ENCODE measurements at places on chromosomes 6 and 20.

DNA sequence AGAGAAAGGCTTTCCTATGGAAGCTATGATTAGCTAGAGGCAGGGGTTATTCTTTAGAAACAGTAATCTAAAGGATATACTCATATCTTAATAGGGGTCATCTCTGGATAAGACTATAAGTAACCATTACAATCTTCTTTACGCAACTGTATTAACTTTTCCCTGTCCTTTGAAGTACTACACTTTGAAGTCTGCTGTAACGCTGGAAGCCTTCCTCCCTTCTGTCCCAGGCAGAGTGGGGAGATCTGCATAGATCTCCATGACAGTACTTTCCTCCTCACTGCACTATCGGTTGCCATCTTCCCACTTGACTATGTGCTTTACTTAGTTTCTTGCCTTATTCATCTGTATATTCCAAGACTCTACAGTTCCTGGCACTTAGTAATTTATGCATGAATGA is 20.1 kb downstream of the SLC35B3 start:
- DNase-seq, result no peak

DNA sequence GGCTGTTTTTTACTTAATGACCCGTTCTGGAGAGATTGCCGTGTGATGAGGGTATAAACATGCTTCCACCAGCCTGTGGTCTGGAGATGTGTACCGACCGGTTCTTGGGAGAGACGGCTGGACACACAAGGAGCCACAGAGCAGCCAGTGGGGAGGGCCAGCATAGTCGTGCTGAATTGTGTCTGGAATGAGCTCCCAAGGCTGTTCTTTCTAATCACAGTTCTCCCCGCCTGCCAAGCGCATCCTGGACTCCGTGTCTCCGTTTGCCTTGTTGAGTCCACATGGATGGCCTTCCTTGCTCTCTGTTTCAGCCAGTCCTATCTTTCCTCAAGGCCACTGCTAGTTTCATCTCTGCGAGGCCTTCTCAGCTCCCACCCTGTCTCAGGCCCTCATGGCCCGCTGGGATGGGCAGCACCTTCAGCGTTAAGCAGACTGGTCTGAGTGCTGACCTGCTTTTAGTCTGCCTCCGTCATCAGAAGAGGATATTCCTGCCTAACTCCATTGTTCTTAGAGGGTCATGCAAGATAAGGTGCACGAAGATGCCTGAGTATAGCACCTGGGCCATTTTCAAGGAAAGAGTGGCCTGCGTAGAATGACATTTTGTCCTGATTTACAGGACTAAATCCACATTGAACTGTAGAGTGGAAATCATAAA is 20.6 kb downstream of the MANBAL start:
- DNase-seq, result no peak

DNA sequence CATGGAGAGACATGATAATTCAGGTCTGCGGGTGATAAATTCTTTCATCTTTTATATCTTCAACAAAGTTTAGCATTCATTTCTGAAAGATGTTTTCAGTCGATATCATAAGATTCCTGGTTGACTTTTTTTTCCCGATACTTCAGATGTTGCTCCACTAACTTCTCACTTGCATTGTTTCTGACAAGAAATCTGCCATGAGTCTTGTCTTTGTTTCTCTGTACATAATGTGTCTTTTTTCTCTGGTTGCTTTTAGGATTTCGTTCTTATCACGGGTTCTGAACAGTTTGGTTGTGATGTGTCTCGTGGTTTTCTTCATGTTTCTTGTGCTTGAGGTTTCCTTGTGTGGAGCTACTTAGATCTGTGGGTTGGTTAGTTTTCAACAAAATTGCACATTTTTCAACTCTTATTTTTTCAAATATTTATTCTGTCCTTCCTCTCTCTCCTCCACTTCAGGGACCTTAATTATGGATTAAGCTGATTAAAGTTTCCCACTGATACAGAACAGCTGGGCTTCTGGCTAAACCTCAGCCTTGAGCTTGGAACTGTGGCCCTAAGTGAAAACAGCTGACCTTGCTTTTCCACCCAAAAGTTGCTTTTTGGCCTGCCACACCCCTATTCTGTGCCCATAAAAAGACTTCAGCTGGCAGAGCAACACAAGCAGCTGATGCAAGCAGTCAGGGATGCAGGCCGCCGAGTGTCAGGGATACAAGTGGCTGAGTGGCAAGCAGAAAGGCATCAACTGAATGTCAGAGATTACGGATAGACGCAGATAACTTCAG is 97.9 kb upstream of the SNX9 start:
- no peak for DNase-seq

DNA sequence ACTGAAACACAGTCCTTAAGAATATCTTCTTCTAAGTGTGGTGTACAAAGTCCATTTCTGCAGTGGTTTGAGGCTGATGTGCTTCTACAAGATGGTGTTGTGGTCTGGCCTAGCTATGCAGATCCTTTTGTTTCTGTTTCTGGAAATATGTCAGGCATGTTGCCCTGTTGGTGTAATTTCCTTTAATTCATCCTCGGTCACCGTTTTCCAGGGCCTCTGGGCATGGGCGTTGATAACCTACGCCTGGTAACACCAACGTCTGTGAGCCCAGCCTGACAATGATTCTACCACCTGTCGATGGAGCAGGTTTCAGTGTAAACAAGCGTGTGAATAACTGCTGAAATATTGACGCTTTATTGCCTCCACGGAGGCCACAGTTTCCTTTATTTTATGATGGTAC is 33.3 kb upstream of the AFDN start:
- no peak for DNase-seq

- no peak for DNase-seq
These were observed 9.9 kb upstream of the BAK1 start for GRCh38 chr6:33589731-33590530.

DNA sequence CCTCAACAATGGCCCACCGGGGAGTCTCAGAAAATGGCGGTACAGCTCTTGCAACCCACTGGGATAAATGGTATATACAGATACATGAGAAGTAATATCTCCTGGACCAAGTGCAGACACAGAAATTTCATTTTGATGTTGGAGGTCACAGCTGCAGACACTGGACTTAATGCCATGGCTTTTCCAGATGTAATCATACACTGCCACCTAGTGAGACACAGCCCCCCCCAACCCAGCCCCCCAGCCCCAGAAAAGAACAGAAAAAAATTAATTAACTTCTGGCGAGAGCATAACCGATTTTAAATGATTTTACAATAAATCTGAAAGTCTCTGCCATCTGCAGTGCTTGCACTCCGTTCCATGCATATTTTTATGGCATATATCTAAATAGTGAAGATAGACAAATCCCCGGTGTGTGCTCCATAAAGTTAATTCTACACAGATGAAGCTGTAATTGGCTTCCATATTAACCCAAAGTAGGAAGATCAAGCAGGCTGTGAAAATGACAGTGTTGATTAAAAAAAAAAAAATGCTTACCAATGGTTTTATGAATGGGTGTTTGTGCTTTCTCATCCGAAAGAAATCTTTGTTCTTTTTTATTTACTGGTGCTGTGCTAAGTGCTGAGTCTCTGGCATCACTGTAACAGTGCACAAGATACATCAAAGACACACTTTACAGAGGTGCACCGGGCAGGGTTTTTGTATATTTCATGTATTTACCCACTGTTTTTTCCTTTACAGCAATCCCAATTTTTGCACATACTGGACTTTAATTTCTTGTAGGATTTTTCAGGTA is 804.1 kb downstream of the TFAP2A start:
- no peak for DNase-seq

- DNase-seq, result no peak
These were observed 15.8 kb upstream of the FAM8A1 start for GRCh38 chr6:17584241-17584803.

DNA sequence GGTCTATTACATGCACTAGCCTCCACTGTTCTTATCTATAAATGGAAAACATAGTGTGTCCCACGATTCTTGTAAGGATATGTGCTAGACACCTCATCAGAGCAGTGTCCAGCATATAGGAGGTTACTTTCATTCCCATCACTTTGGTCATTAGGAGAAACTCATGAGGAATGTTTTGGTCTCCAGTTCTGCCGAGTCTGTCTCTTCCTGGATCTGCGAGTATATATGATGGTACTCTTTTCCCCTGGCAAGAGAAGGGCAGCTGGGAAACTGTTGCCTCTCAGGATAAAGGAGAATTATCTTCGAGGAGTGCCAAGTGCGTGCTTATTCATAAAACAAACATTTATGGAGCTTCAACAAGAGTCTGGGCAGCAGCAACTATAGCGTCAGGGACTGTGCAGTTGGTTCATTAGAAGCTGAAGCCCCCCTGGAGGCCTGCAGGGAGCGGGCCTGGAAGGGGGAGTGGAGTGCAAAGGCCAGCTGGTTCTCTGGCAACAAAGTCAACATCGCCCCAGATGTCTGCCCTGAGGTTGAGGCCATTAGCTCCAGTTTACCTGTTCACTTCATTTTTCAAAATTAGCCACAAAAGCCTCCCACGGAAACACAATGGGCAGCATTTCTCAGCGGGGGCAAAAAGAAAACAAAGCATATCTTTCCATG is 811.9 kb downstream of the MAFB start:
- no peak for DNase-seq

GRCh38 chr6:90764001-90764400 is 177.1 kb upstream of the MAP3K7 start:
- DNase-seq, result no peak

- no peak for DNase-seq
These were observed 55.3 kb upstream of the SOX4 start for GRCh38 chr6:21538186-21538798.

DNA sequence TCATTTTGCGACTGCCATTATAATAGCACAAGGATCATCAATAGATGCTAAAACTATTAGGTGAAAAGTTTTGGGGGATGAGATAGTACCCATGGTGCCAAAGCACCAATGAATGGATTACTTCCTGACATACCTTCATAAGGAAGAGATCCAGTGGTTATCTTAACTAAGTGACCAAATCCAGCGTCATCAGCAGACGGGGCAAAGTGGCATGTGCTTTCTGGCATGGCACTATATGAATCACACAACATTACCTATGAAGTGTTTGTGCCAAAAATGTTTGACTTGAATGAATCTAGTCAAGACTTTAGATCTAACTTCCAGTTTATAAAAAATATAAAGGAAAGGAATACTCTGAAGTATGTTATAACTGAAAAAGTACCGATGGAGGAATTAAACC is 10.8 kb downstream of the TRIM26 start:
- DNase-seq, result no peak

GRCh38 chr6:33981861-33982260 is 164.0 kb downstream of the GRM4 start:
- no peak for DNase-seq

- DNase-seq, result no peak
These were observed 21.7 kb downstream of the KCNK5 start for GRCh38 chr6:39207416-39208222.

GRCh38 chr20:51563174-51563485 is 20.6 kb upstream of the NFATC2 start:
- no peak for DNase-seq

DNA sequence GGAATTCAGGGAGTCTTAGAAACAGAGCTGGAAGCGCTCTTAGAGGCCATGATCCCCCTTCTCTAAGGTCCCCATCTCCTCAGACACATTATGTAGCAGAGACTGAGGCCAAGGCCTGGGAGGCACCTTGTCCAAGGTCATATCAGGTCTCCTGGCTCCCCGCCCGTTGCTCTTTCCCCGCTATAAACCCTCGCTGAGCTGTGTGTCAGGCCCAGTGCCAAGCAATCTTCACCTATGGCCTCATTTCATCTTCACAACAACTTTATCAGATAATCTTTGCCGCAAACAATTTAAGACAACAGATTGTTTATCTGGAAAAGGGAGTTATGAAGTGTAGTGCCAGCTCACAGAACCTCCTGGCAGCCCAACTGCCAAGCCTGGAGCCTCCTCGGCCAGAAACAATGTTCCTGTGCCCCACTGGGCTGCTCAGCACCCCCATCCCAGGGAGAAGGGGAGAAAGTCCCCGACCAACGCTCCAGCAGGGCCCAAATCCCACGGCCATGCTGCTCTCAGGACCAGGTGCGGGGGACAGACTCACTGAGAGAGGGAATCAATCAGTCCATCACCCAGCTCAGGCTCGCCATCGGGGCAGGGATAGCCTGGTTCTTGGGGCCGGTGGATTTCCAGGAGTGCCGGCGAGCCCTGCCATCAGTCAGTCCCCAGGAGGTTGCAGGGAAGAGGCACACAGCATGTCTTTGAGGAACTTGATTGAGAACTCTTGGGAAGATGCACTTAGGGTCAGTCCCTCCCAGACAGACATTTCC is 16.9 kb upstream of the FANCE start:
- DNase-seq, result no peak

- no peak for DNase-seq
These were observed 50.0 kb downstream of the TAF4 start for GRCh38 chr20:62015540-62016288.

GRCh38 chr6:169895926-169896761 is 144.7 kb downstream of the ERMARD start:
- no peak for DNase-seq

GRCh38 chr20:10652660-10653261 is 21.0 kb downstream of the JAG1 start:
- DNase-seq, result no peak

GRCh38 chr6:88493717-88494116 is 327.6 kb upstream of the CNR1 start:
- DNase-seq, result no peak

All from anterior cingulate cortex (tissue), 58 donors.